ENCODE measurements at places on chromosomes 13 and 19. TPM values are rescaled to one million over a fixed set of nuclear protein-coding genes. Genes with fewer than 3 reads are reported as not detected.

ADGRE2 gene
- total RNA-seq: 0.33 TPM

HSPB6 gene
- total RNA-seq: 22.3 TPM

LMTK3 gene
- total RNA-seq: 5.6 TPM

CRLF1 gene
- total RNA-seq: 140 TPM
